Mucosa of gallbladder (tissue), 1 donor: ENCODE measurements at places on chromosomes 4 and X. TPM values are rescaled to one million over a fixed set of nuclear protein-coding genes. Genes with fewer than 3 reads are reported as not detected.

DUX4 gene
- total RNA-seq: not detected

N4BP2 gene
- total RNA-seq: 4.3 TPM

DCAF12L2 gene
- 0.46 TPM for total RNA-seq

GNRHR gene
- total RNA-seq: not detected

MAD2L1 gene
- total RNA-seq: 2.6 TPM

CXorf49 gene
- not detected for total RNA-seq

TMPRSS11E gene
- not detected for total RNA-seq

C4orf50 gene
- total RNA-seq: 0.06 TPM

GABRA4 gene
- total RNA-seq: 1.2 TPM

ZNF732 gene
- total RNA-seq: not detected

RHOXF2B gene
- not detected for total RNA-seq

CFAP97 gene
- 32.9 TPM for total RNA-seq
